ENCODE measurements at places on chromosomes 13 and 19.

DNA sequence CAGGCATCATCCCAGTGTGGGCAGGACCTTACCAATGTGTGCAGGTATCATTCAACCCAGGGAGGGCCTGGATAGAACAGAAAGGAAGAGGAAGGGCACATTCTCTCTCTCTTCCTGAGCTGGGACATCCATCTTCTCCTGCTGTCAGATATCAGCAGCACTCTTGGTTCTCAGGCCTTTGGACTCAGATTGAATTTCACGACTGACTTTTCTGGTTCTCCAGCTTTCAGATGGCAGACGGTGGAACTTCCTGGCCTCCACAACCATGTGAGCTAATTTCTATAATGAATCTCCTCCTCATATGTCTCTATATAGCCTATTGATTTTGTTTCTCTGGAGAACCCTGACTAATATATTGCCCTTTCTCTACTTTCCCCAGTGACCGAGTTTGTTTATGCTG lies 77.3 kb downstream of the OLFM4 start:
- no peak for DNase-seq

DNA sequence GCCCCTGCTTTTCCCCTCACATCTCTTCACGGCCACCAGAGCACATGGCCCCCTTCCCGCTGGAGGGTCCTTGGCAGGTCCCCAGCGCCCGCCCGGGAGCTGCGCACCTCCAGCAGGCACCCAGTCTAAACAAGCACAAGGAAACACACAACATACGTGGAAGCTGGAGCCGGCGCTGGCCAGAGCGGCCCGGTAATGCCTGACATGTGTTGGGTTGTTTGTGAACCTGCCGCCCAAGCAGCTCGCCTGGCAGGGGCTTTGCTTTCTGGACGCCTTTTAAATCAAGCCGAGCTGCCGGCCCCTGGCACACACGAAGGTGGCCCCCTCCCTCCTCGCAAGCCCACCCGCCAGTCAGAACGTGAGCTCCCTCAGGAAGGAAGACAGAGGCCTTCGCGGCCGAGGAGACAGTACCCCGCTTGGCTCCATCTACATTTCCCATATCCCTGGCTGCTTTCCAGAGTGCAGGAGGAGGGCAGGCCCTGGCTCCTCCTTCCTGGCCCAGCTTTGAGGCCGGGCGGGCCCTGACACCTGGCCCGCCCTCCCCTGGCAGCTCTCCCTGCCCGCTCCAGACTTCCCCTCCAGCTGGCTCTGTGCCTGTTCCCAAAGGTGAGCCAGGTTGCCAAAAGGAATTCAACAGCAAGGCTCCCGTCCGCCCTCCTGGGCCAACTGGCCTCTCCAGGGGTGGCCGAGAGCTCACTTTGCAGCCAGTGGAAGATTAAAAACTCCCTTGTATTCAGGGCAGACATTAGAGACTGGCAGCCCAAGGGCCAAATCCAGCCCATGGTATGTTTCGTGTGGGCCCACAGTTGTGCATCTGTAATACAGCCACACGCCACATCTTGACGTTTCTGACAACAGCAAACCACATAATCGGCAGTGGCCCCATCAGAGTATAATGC lies 28.7 kb downstream of the COMP start:
- DNase-seq: no peak

DNA sequence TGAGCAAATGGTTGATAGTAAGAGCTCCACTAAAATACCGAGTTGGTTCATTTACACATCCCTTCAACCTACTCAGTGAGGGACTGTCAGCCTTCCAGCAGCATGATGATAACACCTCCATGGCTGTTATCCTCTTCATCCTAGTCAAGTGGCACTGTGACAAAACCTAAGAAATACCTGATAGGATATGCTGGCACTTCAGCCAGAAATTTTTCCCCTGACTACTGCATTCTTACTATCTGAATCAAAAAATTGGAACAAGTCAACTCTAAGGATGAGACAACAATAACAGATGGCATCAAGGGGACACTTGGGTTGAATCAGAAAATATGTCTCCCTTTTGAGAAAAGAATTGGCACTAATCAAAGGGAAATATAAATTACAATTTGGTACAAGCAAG lies 193.9 kb downstream of the KCTD12 start:
- no peak for DNase-seq

DNA sequence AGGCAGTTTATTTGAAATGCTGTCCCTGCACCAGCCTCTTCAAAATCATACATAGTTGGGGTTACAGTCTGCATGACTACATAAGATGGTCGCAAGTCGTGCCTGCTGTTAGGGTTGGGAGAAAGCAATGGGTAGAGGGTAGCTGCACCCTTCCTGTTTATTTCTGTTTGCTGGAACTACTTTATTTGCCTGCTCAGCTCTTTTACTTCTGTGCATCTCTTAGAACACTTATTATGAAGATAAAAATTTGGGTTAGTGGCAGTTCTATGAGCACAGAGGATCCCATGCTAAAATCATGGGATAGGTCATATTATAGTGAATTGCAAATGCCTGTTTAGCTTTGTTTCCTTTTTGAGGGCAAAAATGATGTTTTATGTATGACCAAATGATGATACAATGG lies 160.1 kb downstream of the MYO16 start:
- no peak for DNase-seq

DNA sequence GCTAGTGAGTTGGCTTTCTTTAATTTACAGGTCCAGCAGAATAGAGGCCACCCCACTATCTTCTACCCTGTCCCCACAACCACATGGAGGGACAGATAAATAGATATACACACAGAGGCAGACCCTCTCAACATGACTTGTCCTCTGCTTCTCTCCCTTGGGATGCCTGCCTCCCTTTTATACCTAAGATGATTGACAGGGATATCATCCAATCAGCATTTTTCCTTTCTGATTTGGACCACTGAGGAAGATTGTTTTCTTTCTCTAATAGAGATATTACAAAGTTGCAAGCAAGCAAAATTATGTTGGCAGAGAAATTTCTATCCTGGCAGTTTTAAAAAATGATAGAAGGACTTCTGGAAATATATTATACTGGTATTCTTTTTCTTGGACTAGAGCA lies 35.8 kb downstream of the STOML3 start:
- no peak for DNase-seq

DNA sequence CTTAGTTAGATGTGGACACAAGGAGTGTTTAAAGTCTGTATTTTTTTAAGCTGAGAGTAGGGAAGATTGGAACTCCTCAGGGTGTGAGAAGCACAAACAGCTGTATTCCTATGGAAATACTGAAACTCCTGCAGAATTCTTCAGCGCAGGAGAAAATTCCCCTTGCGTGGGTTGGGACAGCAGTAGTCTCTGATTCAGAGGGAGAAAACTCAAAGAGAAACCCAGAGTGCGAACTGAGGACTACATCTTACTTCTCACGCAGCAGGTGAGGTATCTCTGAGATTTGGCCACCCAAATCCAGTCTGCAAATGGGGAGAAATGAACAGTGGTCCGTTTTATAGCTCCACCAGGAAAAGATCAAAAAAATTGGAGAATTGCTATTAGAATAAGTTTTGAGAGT lies 60.9 kb downstream of the FRY start:
- DNase-seq: no peak

Data from AML-193 (cell line).